Panc1 (cell line): ENCODE measurements at places on chromosomes 6 and 20. TPM values are rescaled to one million over a fixed set of nuclear protein-coding genes. Genes with fewer than 3 reads are reported as not detected.

Gene BCAS1
- 3.1 TPM for total RNA-seq

Gene SLC29A1
- 263 TPM for total RNA-seq

Gene CENPB
- total RNA-seq, result 154 TPM

Gene GMDS
- 9.8 TPM for total RNA-seq

Gene GSTA3
- not detected for total RNA-seq

Gene TSHZ2
- total RNA-seq, result 0.36 TPM
